Activated T-cell treated with anti-CD3 and anti-CD28 coated beads, Interleukin-2, amount 50 U/mL, for 4 hours (primary cell): ENCODE measurements at places on chromosomes 3 and 15.
A peak's percentile ranks its signal among the peaks of the same experiment; 100 is the strongest.

GRCh38 chr3:107578523-107578922, 55.8 kb downstream of the BBX start:
- DNase-seq: no peak

GRCh38 chr3:123258359-123258758, 56.6 kb downstream of the SEC22A start:
- no peak for DNase-seq

- no peak for DNase-seq
These were observed 527.9 kb upstream of the MDFIC2 start for GRCh38 chr3:70840106-70840870.

GRCh38 chr3:49329186-49329585, 10.7 kb downstream of the USP4 start:
- no peak for DNase-seq

DNA sequence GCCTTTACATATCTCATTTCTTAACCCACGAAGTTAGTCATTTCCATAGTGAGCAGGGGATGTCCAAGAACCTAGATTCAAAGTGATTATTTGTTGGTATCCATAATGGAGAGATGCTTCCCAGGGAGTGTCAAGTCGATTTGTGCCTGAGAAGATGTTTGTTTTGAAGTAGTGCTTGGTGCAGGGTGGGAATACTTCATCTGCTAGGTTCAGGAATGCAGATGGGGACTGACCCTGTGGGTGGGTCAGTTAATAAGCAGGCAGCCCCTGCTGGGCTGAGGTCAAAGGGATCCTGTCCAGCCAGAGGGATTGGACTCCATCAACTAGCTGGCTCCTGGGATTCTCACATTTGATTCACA, 44.1 kb upstream of the VILL start:
- DNase-seq: no peak

- DNase-seq: no peak
These were observed 127.3 kb downstream of the PPM1L start for GRCh38 chr3:160883373-160883772.

- no peak for DNase-seq
These were observed 30.4 kb downstream of the BHLHE40 start for GRCh38 chr3:5009506-5010109.

DNA sequence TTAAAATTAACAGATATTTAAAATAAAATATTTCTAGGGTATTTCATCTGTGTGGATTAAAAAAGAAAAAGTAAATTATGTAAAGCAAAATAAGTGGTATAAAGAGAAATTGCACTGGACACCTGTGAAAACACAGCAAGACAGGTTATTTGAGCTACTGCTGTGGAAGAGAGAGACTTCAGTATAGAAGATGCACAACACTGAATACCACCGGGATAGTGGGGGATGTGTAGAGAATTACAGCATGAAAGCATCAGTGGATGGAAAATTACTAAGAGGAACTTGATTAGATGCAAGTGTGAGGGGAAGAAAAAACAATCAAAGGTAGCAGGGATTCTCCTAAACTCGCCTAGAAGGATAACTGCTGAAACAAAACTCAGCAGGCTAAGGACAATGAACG, 1242.5 kb upstream of the GBE1 start:
- no peak for DNase-seq

DNA sequence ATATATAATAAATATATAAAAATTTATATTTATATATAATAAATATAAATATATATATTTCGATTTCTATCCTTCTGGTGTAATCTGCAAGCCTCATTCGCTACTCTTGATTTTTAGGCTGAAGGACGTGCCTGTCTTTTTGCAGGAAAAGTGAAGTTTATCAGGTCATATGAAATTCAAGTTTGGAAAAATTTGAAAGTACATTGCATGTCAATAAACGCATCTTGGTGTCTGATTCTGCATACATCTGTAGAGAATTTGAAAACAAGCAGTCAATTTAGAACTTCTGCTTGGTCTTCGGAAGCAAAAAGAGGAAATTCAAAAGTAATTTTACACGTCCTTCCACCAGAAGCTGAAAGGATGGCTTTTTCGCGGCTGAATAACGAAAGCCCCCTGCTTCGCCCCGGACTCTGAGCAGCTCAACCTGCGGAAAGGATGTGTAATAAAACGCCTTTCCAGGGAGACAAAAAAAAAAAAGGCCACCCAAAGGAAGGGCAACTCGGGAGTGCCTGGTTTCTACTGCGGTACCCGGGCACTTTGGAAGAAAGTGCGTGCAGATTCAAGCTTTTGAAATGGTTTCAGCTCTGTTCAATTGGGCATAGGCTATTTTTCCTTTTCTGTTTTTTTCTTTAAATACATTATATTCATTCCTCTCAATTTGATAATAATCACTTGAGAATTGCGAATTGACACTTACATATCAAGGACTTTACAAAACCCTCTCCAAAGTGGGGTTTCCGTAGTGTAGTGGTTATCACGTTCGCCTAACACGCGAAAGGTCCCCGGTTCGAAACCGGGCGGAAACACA, 1.5 kb upstream of the MYNN start:
- DNase-seq: peak; percentile 52

DNA sequence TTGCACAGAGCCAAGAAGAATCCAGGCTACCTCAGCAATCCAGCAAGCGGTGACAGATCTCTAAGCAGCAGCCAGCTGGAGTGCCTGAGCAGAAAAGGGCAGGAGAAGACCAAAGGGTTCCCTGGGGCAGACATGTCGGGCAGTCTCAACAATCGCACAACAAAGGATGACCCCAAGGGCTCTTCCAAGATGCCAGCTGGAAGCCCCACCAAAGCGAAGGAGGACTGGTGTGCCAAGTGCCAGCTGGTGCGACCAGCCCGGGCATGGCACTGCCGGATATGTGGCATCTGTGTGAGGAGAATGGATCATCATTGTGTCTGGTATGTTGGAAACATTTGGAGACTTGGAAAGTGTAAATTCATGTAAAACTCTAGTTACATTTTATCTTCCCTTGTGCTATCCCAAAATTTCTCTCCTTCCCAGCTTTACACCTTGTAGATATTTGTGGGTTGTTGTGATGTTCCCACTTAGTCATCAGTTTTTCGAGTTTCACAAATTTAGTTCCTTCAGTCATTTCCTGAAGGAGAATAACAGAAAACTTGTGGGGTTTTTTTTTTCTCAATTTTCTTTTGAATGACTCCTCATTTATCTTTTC, 6.4 kb downstream of the ZDHHC23 start:
- no peak for DNase-seq

DNA sequence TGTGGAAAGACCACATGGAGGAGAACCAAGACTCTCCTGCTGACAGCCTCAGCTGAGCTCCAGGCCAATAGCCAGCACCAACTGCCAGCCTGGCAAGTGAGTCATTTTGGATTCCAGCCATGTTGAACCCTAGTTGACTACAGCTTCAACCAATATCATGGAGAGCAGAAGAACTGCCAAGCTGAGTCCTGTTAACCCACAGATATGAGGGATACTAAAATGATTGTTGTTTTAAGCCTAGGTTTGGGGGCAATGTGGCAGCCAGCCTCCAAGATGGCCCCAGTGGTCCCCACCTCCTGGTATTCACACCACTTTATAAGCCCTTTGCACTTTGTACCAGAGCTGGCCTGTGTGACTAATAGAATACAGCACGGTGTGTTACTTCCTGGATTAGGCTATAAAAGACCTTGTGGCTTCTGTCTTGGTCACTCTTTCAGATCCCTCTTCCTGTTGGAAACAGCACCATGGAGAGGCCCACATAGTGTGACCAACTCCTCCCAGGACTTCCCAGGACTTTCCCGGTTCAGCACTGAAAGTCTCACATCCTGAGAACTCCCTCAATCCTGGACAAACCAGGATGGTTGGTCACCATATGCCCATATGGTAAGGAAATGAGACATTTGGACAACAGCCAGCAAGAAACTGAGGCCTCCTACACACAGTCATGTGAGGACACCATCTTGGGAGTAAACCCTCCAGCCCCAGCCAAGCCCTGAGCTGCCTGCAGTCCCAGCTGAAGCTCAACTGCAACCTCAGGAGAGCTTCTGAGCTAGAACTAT, 32.4 kb upstream of the CDV3 start:
- no peak for DNase-seq

DNA sequence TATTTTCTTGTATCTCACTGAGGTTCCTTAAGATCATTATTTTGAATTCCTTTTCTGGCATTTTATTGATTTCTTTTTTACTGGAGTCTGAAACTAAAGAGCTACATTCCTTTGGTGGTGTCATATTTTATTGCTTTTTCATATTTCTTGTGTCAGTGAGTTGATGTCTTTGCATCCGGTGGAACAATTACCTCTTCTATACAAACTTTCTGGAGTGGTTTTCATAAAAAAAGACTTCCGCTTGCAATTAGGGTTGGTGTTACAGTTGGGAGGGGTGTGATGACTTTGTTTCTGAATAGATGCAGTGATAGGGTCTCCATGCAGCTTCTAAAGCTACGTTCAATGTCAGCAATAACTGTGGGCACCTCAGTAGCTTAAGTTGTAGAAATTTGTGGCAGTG, 181.7 kb downstream of the LPP start:
- DNase-seq: no peak

DNA sequence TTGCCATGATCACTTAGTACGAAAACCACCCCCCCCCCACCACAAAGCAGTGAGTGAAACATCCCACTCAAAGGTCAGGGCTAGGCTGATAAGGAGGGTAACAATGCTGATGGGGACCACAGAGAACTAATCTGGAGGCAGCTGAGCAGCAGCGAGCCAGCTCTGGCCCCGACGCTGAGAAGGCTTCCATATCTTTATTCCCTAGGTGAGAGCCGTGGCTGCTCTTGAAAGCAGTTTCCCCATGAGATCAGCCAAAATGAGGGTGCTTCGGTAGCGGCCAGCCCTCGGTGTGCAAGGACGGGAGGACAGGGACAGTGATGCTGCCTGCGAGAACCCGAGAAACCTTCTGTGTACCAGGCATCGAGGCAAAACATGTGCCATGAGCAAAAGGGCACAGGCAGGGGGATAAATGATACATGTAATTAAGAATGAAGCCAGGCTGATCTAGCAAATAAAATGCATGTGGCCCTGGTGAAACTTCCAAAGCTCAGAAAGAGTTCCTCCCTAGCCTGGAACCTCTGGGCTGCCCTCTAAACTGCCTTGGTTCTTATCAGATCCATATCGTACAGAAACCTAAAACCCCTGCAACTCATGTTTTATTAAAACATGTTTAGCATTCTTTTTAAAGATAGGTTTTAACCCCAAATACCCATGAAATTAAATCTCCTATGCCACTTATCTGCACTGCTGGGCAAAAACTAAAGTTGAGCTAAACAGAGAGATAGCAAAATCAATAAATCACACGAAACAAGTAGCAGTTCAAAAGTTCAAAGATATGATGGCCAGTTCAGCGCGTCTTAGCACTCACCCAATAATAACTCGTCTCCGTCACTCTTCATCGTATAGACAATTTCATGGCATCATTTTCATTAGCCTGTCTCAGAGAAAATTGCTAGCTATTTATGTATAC, 337.3 kb downstream of the FOXP1 start:
- DNase-seq: no peak

DNA sequence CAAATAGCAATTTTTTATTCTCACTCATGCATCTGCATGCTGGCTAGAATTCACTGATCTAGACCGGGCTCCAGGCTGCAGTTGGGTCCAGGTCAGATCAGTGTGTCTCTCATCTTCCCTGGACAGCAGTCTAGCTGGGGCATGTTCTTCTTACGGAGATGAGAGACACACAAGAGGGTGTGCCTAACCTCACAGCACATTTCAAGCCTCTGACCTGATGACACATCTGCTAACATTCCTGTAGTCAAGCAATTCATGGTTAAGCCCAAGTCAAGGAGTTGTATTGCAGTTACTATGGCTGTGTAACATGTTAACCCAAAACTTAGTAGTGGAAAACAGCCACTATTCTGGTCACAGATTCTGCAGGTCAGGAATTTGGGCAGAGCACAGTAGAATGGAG, 13.1 kb downstream of the BSN start:
- DNase-seq: no peak

- DNase-seq: no peak
These were observed 38.9 kb downstream of the ACAN start for GRCh38 chr15:88842156-88842555.

GRCh38 chr15:74895830-74896229, 6.0 kb downstream of the MPI start:
- DNase-seq: no peak
